ENCODE measurements at places on chromosomes 16 and 17.

- DNase-seq = no peak
Observed at GRCh38 chr16:9417898-9418297, 326.5 kb downstream of the HAPSTR1 start.

GRCh38 chr17:59018019-59018418 lies 88.7 kb downstream of the TRIM37 start:
- no peak for DNase-seq

GRCh38 chr17:17348872-17349723 lies 45.9 kb downstream of the NT5M start:
- DNase-seq = no peak

- DNase-seq = no peak
Observed at GRCh38 chr16:8685617-8686016, 11.2 kb downstream of the ABAT start.

- DNase-seq = no peak
Observed at GRCh38 chr16:65665586-65665985, 543.7 kb upstream of the CDH11 start.
